ENCODE measurements at places on chromosomes 2 and 18. TPM values are rescaled to one million over a fixed set of nuclear protein-coding genes. Genes with fewer than 3 reads are reported as not detected.
A peak's percentile ranks its signal among the peaks of the same experiment; 100 is the strongest.

GRCh38 chr18:49510393-49511115, 23.5 kb upstream of the C18orf32 start:
- H3K27ac ChIP-seq, result no peak overlapping the region
- H3K4me1 ChIP-seq, result no peaks in the 10 kb centered on the region
- DNase-seq, result no peak
- no peak overlapping the region for H3K4me3 ChIP-seq

Gene HRH4
- 0.03 TPM for polyA plus RNA-seq

DNA sequence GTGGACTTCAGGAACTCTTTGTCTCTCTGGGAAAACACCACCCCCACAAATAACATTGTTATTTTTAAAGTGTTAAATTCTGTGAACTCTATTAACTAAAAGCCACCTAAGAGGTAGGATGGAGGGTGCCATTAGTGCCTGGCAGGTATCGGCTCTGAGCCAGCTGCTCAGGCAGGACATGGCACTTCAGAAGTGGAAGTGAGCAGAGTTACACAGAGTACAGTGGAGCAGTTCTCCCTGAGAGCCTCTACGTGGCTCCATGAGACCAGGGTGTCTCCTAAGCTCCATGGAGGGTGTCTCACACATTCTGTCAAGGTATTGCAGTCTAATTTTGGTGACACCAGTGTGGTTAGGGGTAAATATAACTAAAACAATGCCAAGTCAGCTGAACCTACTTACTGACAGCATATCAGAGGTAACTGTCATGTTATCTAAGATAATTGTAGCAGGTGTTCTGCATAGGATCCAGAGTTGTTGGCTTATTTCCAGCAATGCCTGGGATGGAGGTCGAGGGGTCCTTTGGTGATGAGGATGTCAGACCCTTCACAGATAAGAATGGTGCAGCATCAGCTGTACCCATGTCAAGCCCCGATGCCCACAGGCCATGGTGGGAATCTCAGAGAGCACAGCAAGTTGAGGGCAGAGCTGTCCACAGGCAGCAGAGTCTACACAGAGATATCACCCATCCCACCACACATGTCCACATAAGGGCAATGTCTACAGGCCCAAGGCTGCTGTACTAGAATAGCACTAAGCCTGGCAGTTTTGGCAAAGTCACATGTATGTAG, 8.6 kb upstream of the MALL start:
- no peak overlapping the region for H3K27ac ChIP-seq
- H3K36me3 ChIP-seq, result no peaks in the 10 kb centered on the region
- DNase-seq, result no peak

Gene CFAP210
- 0.09 TPM for polyA plus RNA-seq

- H3K36me3 ChIP-seq, result no peaks in the 10 kb centered on the region
- peak overlapping the region; percentile 79 for H3K27ac ChIP-seq
- no peak overlapping the region for H3K4me3 ChIP-seq
- DNase-seq, result peak; percentile 89
Observed at GRCh38 chr2:20599001-20599600, 51.8 kb downstream of the HS1BP3 start.

GRCh38 chr18:48376406-48376805, 32.8 kb downstream of the ZBTB7C start:
- H3K36me3 ChIP-seq, result no peaks in the 10 kb centered on the region
- H3K4me1 ChIP-seq, result peaks cover 14% of the 10 kb centered on the region
- H3K4me3 ChIP-seq, result no peak overlapping the region

Gene ANKRD29
- 4.1 TPM for polyA plus RNA-seq

Gene ALPI
- polyA plus RNA-seq, result not detected

DNA sequence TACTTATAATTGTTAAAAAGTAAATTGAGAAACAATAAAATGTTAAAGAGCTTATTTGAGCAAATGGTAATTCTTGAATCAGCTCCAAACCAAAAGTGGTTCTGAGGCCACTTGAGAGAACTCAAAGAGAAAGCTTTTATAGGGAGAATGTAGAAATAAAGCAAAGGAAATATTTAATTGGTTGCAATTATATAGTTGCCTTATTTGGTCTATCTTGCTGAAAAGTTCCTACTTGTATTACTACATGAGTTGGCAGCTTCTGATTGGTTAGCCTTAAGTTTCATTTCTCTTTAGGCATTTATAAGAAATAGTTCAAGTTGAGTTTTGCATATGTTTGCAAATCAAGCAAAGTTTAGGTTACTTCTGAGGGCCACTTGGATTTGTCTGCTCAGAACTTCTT, 38.1 kb downstream of the SCN2A start:
- no peak for DNase-seq
- no peak overlapping the region for H3K27ac ChIP-seq
- H3K4me3 ChIP-seq, result no peak overlapping the region
- H3K27me3 ChIP-seq, result no peaks in the 10 kb centered on the region
- no peaks in the 10 kb centered on the region for H3K4me1 ChIP-seq

Gene ESCO1
- 15.2 TPM for polyA plus RNA-seq

Gene RAD51AP2
- polyA plus RNA-seq, result not detected

Gene DCAF17
- 3.0 TPM for polyA plus RNA-seq

- H3K4me1 ChIP-seq, result peaks cover 9% of the 10 kb centered on the region
- no peaks in the 10 kb centered on the region for H3K27me3 ChIP-seq
- no peak for DNase-seq
Observed at GRCh38 chr2:172311921-172312345, 115.5 kb upstream of the ITGA6 start.

DNA sequence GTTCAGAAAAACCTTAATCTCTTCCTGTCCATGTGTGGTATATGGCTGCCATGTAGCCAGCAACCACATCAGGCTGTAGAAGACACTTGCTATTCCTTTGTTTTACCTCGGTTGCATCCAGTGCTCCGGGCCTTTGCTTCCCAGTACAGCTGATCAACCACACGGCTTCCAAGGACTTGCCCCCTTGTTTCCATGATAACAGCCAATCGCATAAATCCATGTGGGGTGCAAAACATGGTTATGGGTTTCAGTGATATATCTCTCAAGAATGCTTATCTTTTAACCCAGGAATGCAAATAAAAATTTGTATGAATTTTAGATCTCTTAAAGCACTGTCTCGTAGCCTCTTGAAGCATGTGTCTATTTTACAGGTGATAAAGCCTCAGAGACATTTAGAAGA, 118.3 kb downstream of the MGAT5 start:
- H3K36me3 ChIP-seq, result peaks cover 36% of the 10 kb centered on the region
- no peaks in the 10 kb centered on the region for H3K4me1 ChIP-seq
- H3K27ac ChIP-seq, result no peak overlapping the region
- H3K4me3 ChIP-seq, result no peak overlapping the region

DNA sequence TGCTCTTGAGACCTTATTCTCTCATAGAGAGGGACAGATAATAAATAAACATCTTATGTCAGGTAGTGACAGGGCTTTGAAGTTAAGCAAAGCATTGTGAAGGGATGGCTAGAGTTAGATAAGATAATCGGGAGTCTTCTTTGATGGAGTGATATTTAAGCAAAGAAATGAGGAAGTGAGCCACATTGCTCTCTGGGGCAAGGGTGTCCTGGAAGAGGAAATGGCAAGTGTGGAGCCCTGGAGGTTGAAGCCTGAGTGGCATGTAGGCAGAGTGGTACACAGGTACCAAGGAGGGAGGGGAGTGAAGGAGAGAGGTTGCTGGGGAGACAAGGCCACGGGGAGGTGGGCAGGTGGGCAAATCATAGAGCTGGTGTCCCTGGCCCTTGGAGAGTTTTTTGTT, 110.2 kb downstream of the CTAGE1 start:
- no peaks in the 10 kb centered on the region for H3K27me3 ChIP-seq
- no peak overlapping the region for H3K27ac ChIP-seq
- DNase-seq, result no peak
- no peak overlapping the region for H3K4me3 ChIP-seq
- no peaks in the 10 kb centered on the region for H3K4me1 ChIP-seq
- no peaks in the 10 kb centered on the region for H3K36me3 ChIP-seq

DNA sequence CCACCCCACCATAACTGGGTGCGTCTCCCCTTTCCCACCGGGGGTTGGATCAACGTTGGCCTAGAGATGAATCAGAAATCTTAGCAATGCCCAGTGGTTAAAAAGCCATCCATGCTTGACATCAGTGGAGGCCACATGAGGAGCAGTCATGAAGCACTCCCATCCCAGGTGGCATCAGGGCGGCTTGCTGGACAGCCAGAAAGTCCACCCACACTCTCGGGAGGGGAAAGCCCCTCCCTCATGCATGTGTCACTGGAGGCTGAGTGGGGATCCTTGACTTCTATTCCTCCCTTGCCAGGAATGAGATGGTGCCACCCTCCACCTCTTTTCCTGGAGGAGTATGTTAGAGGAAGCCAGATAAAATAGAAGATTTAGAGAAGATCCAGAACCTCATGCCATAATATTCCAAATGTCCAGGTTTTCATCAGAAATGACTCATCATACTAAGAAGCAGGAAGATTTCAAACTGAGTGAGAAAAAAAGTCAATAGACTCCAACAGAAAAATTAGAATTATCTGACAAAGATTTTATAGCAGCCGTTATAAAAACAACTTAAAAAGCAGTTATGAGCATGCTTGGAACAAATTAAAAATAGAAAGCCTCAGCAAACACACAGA, 507.1 kb upstream of the ID2 start:
- H3K4me1 ChIP-seq, result peaks cover 2% of the 10 kb centered on the region
- H3K36me3 ChIP-seq, result no peaks in the 10 kb centered on the region
- no peak for DNase-seq
- H3K27ac ChIP-seq, result no peak overlapping the region

DNA sequence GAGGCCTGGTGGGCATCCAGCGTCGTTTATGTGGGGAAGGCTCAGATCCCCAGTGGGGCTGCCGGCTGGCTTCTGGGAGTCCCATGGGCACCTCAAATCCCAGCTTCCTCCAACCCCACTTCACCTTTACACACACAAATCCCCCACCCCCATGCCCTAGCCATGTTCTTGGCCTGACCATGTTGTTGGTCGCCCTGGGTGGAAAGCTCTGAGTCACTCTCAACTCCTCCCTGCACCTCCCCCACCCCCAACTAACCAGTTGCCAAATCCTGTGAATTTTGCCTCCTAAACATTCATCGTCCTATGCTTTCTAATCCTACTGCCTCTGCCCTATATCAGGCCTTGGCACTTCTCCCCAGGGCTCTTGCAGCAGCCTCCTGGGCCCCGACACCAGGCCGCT, 6.4 kb downstream of the TNS1 start:
- H3K27ac ChIP-seq, result peak overlapping the region; percentile 47
- H3K36me3 ChIP-seq, result no peaks in the 10 kb centered on the region
- DNase-seq, result no peak
- H3K27me3 ChIP-seq, result no peaks in the 10 kb centered on the region
- H3K4me1 ChIP-seq, result peaks cover 17% of the 10 kb centered on the region
